ENCODE measurements at places on chromosomes 5 and 9.

DNA sequence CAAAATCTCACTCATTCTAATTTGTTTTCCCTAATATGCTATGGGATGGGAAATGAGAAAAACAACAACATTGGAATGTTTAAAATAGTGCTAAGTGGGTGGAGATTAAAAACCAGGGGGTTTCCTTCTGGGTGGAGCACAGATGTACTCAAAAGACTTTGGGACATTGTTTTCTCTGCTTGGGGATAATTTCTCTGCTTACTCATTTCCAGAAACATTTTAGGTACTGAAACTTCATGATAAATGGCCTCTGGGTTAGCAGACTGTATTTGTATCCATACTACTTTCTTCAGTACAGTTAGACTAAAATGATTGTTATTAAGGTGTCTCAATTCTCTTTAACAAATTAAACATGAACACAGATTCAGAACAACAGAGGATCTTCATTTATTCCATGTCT, 17.4 kb downstream of the ELOVL7 start:
- no peak for DNase-seq

- no peak for DNase-seq
Measured at GRCh38 chr9:84296146-84296843, 44.3 kb downstream of the SLC28A3 start.

- DNase-seq = no peak
Measured at GRCh38 chr5:53240661-53241060, 131.1 kb upstream of the MOCS2 start.

GRCh38 chr9:127975376-127976315, 5.1 kb downstream of the EEIG1 start:
- DNase-seq = no peak

GRCh38 chr5:99025298-99026045, 96.7 kb upstream of the CHD1 start:
- peak; percentile 75 for DNase-seq

GRCh38 chr5:147887026-147887627, 8.6 kb downstream of the SCGB3A2 start:
- peak; percentile 48 for DNase-seq

DNA sequence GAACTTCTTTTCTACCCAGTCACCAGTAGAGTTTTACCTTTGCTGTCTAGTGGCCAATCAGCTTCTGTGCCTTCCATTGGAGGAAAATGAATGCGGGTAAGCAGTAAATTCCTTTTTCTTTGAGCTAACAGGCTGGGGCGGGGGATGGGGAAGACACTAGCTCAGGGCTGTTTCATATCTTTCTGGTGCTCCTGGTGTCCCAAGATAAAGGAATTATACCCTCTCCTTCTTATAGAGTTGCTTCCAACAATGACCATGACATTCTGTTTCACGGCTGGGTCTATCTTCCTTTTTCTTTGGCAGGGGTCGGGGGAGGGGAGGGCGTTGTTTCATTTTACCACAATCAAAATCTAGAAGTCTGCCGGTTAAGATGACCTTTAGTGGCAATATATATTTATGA, 51.2 kb upstream of the RPS23 start:
- no peak for DNase-seq

DNA sequence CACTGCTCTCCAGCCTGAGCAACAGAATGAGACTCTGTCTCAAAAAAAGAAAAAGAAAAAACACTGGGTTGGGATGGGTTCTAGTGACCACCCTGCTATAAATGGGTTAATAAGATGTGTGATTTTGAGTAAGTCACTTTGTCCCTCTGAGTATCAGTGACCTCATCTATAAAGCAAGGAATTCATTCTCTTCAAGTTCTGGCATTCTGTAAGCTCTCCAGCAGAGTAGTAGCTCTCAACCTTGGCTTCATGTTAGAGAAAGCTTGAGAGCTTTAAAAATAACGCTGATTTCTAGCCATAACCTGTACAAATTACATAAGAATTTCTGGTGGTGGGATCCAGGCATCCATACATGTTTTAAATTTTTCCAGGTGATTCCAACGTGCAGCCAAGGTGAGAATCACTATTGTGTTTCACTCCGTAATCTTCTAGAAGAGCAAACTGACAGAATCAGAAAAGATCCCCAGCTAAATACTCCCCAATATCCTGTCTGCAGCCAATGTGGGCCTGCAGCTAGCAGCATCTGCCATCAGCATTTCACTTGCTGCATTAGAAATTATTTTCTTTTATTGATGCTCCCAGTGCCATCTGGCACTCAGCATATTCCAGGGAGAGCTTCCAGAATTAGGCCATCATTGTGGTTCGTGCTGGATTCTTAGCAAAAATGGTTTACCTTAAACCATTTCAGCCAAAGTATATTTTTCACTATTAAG, 109.4 kb downstream of the FEM1C start:
- no peak for DNase-seq

DNA sequence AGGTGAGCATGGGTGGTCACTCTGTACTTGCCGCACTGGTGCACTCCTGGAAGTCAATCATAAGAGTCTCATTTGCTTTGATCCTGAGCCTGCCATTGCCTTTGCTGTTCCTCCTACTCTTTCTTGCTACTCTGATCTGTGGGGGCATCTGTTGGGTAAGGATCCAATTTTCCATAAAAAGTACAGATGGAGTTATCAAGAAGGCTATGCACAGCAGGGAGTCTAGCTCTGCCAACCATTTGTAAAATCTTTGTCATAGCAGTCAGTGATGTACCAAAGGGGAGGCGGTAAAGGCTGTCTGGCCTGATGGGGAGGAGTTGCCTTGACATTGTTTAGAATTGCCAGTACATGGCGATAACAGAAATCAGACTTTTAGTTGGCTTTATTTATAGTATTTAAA, 109.0 kb upstream of the PLPPR1 start:
- DNase-seq = no peak

- no peak for DNase-seq
Measured at GRCh38 chr5:143619040-143619439, 192.9 kb upstream of the HMHB1 start.

DNA sequence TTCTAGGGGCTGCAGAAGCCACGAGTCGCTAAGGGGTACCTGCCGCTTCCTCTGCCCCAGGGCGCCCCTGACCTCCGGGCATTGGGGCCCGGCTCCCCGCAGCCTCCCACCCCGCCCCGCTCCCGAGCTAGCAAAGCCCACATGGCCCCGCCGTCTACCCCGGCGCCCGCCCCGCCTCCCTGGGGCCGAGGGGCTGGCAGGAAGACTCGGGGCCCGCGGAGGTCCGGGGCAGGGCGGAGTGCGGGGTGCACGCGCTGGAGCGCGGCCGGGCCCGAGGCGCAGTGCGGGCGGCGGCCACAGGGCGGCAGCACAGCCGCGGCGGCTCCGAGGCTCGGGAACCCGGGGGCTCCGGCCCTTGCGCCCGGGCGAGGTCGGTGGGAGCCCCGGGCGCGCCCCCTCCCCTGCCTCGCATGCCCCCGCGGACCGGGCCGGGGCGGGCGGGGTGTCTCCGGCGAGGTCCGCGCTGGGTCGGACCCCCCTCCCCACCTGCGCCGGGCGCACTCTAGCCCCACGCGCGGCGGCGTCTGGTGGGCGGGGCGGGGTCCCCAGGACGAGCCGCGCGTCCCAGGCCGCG, 6.7 kb downstream of the NRARP start:
- DNase-seq = no peak

- DNase-seq = no peak
Measured at GRCh38 chr5:16976625-16977008, 40.5 kb upstream of the MYO10 start.

- DNase-seq = no peak
Measured at GRCh38 chr5:172178991-172179989, 8.7 kb downstream of the STK10 start.

GRCh38 chr5:2193142-2193541, 310.4 kb upstream of the IRX4 start:
- no peak for DNase-seq

- no peak for DNase-seq
Measured at GRCh38 chr5:95401626-95402025, 10.5 kb downstream of the FAM81B start.

DNA sequence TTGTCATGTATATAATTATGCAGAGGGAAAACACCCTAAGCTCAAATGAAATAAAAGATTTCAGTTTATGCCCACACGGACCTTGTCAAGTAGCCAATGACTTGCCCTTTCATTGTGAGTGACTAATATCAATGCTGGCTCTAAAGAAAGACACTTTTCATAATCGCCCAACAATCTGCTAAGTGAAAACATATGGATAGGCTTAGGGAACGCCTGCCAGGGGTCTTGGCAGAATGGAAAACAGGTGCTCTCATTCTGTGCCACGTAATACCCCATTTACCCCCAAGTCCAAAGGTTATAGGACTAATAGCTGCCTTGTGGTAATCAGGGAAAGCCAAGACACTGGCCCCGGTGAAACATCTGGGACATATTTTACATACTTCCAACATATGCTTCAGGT, 157.7 kb downstream of the SLF1 start:
- DNase-seq = no peak

DNA sequence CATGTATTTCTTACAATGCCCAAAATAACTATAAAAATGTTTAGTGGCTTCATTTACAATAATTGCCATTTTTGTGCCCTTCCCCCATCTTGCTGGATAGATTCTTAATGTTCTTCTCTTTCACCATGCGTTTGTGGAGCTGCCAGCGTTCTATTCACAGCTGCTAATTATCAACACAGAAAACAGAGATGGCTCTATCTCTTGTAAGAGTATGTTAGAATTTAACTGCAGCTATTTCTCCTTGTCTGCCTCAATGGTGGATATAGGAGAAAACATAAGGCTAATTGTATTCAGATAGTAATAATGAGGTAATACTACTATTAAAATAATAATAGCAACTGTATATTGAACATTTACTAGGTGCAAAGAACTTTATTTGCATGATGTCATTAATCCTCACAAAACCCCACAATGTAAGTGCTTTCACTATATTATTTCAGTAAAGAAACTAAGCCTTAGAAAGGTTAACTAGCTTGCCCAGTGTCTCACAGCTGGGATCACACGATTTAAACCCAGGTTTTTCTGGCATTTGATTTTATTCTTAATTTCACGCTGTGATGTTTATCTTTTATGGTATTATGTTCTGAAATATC, 50.1 kb downstream of the JAKMIP2 start:
- no peak for DNase-seq

- DNase-seq = no peak
Measured at GRCh38 chr5:127549551-127549950, 32.1 kb downstream of the PRRC1 start.

DNA sequence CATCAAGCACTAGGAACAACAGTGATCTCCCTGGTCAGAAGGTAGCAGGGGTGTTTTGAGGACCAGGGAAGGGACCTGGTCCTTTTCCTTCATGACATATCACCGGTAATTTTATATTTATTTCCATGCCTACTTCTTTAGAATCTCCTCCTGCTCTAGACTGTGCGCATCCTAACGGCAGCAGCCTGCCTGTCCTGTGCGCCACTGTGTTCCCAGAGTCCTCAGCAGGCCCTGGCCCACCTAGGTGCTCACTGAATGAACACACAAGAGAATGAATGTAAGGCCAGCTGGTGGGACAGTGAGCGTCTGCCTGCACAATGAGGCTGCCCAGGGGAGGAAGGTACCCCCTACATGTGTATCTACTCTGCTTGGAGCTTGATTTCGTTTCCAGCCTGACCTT, 51.5 kb downstream of the C5orf15 start:
- no peak for DNase-seq

GRCh38 chr9:82191082-82191770, 202.7 kb downstream of the SPATA31D1 start:
- no peak for DNase-seq

GRCh38 chr9:91817106-91817492, 132.9 kb downstream of the ROR2 start:
- DNase-seq = no peak

DNA sequence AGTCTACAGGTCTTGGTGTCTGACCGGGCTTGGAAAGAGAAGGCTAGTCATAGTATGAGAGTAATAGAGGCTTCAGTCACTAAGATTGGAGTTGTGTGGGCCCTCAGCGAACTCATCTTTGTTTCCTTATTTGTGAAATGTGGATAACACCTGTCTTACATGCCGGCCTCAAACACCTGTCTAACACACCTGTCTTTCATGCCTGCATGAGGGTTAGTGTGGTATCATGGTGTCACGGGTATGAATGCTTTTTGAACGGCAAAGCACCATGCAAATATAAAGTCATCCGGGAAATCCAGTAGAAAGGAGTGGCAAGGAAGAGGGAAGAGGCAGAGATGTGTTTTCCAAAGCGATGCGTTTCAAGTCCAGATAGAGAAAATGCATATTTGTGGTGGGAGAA, 25.5 kb downstream of the GRAMD2B start:
- no peak for DNase-seq

DNA sequence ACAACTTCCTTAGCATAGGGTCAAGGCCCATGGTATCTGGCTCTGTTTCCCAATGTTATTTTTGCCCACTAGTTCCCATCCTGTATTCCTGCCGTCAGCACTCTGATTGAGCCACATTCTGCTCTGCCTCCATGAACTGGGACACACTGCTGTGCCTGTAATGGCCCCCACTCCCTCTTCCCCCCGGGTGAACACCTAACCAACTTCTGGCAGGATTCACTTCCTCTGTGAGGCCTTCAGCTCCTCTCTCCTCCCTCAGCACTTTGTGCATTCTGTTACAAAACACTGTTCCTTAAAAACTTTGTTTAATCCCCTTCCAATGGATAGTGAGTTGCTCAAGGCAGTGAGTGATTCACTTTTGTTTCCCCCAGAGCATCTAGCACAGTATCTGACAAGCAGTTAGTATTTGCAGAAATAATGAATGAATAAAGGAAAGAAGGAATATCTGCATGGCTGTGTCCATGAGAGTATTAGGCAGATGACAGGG, 183.6 kb downstream of the EFNA5 start:
- no peak for DNase-seq

- no peak for DNase-seq
Measured at GRCh38 chr9:117744369-117744768, 40.2 kb downstream of the TLR4 start.

DNA sequence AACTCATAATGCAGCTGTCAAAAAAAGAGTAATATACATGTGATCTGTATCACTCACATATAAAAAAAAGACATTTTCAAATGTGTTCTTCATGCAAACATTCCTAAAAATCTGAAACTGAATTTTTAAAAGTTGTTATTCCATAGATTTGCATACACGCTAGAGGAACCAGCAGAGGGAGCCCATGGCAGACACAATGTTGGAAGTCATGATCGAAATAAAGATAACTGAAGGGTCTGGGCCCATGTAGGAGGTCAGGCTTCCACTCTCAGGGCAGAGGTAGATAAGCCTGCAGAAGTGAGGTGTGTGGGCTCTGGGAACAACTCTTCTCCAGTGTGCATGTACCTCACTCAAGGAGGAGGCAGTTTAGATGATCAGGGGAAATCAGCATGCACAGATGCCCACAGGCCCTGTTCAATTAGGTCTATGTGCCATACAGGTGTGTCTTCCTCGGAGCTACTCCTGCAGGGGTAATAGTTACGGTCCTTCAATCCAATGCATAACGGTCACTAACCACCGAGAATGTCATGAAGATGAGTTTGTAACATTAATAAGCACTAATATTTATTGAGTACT, 208.6 kb downstream of the EPB41L4A start:
- DNase-seq = peak; percentile 58

- DNase-seq = no peak
Measured at GRCh38 chr9:122846371-122846940, 18.1 kb upstream of the PDCL start.

- DNase-seq = no peak
Measured at GRCh38 chr9:86778761-86779160, 168.5 kb downstream of the GAS1 start.

Data from SW480 (cell line).